NCI-H526 (cell line): ENCODE measurements at places on chromosomes 1 and 21.

DNA sequence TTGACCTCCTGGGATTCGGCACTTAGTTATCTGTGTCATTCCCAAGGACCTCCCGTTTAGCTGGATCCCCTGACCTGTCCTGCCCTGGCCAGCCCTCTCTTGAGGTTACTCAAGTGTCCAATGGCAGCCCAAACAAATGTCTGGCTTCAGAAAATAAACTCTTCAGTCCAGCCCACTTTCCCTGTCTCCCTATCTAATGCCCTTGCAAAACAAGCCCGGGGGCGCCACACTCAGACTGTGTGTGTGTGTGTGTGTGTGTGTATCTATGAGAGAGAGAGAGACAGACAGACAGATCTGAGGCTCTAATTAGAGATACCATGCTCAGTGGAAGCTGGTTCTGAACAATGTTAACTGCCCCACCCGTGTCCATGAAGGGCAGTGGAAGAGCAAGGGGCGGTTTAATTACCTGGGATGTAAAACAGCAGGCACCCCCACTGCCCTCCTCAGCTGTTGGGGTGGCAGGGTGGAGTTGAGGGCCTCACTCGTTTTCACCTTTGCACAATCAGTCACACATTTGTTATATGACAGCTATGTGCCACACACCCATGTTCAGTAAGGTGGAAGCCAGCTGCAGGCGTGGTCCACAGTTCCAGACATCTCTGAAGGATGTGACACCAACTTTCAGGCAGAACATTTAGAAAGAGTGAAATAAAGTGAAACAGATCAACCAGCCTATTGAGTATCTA, 57.4 kb downstream of the B3GALT5 start:
- no peak for DNase-seq

DNA sequence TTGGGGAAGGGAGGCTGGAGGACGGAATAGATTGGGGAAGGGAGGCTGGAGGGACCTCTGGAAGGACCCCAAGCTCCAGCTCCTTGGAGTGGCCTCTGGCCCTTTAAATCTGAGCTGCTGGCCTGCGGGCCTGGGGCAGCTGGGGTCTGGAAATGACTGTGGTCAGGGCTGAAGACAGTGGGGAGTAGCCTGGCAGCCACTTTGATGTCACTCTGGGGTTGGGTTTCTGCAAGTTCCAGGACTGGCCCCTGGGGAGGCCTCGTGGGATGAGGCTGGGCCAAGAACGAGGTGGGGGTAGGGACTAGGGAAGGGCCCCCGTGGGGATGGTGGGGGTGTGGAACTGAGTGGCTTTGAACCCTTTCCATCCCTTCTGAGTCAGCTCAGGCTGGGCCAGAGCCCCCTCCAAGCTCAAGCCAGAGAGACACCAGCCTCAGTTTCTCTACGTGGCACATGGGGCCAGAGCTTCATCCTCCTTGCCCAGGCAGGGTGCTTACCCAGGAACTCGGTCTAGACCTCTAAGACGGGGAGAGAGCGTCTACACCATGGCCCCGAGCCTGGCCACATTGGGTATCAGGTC, 59.7 kb downstream of the ALPL start:
- no peak for DNase-seq

DNA sequence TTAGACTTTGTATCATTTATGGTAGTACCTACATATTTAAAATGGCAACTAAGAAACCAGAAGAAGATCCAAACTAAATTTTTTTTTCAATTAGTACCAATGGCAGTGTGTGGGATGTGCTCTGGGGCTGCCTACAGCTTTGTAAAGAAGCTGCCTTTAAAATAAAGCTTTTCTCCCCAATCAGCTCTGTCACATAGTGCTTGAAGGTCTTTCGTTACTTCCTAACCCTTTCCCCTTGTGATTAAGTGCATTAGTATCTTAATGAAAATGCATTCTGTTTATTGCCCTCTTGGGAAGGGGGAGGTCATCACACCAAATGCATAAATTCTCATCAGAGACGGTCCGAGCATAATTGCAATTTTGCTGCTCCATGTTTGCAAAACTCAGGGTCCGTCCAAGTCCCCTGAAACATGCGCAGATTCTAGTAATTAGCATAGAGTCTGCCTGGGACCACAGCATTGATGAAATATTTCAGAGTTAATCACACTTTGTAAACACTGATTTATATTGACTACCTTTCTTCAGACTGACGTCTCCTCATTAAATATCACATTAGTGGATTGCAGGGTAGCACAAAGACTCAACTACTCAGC, 71.3 kb downstream of the ESRRG start:
- no peak for DNase-seq

DNA sequence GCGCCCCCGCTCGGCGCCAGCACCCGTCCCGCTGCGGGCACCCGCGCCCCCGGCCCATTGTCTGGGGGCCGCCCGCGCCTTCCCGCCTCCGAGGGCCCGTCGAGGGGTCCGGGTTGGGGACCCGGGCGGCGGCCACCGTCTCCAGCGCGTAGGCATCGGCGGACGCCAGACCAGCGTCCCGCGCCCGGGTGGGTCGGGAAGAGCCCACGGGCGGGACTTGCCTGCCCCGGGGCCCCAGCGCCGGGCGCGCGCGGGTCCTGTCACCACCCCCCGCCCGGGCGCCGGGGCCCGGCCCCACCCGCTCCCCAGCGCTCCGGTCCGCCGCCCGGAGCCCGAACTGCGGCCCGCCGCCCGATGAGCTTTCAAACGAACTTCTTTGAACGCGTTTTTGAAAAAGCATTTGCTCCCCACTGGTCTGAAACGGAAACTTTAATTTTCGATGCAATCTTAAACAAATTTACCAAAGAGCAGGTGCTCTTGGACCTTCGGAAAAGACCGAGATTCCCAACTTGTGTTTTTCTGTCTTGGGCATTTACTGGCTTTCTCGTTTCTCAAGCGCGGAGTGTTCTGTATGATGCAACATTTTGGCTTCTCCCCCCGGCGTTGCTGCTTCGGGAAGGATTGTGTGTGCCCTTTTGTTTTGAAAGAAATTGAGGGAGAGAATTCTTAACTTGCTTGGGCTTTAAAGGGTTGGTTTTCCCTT, 615 bp downstream of the CLIC4 start:
- DNase-seq, result peak; percentile 53

GRCh38 chr21:21345296-21345695, 347.1 kb downstream of the NCAM2 start:
- no peak for DNase-seq

- no peak for DNase-seq
Measured at GRCh38 chr1:66980745-66981367, 56.1 kb downstream of the MIER1 start.

- no peak for DNase-seq
Measured at GRCh38 chr1:2078170-2078569, 28.0 kb downstream of the PRKCZ start.

GRCh38 chr1:25560001-25560400, 16.6 kb downstream of the LDLRAP1 start:
- DNase-seq, result no peak

- no peak for DNase-seq
Measured at GRCh38 chr1:3999941-4000735, 100.1 kb upstream of the C1orf174 start.

DNA sequence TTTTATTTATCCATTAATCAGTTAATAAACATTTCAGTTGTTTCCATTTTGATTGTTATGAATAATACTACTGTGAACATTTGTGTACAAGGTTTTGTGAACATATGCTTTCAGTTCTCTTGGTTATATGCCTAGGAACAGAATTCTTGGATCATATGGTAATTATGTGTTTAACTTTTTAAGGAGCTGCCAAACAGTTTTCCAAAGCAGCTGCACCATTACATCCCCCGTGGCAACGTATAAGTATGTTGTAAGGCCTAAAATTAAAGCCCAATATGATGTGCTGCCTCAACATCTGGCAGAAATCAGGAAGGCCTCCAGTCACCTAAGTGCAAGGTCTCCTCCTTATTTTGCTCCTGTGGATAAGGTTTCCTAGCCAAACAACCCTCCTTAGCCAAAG, 235.6 kb upstream of the CACYBP start:
- DNase-seq, result no peak
